Calu3 (cell line): ENCODE measurements at places on chromosomes 6 and 20. TPM values are rescaled to one million over a fixed set of nuclear protein-coding genes. Genes with fewer than 3 reads are reported as not detected.
A peak's percentile ranks its signal among the peaks of the same experiment; 100 is the strongest.

Gene EEF1A2
- 359 and 393 TPM in 2 replicates for total RNA-seq

Gene TAAR5
- total RNA-seq = not detected in 2 replicates

DNA sequence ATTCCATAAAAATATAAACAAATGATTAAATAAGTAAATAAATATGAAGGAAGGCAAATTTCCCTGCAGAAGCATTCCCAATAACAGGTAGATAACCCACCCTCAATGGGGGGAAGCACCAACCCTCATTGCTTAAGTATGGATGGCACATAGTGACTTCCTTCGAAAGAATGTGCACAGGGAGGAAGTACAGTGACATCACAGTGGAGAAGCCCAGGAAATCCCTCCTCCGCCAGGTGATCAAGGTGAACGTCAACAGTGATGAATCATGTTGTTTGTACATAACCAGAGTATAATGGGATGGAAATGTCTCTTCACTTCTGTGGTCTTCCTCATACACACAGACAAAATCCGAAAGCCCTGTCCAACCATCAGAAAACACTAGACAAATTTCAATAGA is 267.9 kb downstream of the THBS2 start:
- DNase-seq = no peak

DNA sequence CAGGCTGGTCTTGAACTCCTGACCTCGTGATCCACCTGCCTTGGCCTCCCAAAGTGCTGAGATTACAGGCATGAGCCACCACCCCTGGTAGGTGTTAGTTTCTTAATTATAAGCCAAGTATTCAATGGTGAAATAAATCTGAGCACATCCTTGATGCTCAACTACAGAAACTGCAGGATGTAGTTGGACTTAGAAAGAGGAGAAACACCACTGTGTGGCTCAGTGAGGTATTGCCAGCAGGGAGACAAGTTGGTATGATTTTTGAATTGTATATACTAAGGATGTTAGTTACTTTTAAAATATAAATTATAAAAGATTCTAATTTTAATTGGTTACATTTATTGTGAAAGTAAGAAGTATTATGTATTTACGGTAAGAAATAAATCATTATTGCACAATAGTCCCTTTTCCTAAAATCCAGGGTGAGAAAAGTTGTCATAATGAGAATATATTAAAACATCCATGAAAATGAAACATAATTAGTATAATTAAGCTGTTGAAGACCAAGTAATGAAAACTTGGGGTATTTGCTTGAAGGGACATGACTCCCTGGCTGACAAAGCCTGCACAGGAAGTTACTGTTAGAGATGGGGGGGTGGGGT is 17.6 kb downstream of the SLC18B1 start:
- no peak for DNase-seq

DNA sequence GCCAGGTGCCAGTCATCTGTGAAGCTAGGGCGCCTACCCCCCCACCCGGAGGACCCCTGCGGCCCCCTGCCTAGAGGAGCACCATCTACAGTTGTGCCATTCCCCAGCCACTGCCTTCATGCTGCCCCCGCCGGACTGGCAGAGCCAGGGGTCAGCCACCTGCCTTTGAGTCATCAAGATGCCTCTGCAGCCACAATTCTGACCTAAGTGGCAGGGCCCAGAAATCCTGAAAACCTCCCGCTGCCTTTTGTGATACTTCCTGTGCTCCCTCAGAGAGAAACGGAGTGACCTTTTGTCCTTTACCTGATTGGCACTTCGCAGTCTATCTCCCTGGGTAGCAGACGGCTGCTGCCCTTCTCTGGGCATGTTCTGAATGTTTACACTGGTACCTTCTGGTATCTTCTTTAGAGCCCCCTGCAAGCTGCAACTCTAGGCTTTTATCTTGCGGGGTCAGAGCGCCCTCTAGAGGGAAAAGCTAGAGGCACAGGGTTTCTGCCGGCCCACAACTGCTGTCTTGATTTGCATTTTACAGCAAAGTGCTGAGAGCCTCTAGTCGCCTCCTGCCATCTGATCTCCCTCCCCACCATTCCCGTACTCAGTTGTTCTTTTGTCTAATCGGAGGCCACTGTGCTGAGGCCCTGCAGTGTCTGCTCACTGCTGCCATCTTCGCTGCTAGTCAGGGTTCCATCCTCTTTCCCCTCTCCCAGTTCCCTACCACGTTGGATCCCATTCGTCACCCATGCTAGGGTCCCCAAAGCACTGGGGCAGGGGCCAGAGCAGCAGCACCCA is 26.9 kb downstream of the SPATA2 start:
- DNase-seq = peak; percentile 72

- DNase-seq = no peak
These were observed 114.0 kb upstream of the FOXO3 start for GRCh38 chr6:108446629-108447150.

GRCh38 chr20:740162-740561 is 28.1 kb downstream of the SLC52A3 start:
- DNase-seq = peak; percentile 54

- DNase-seq = no peak
These were observed 30.6 kb downstream of the ELMO2 start for GRCh38 chr20:46375771-46376170.
